Fibroblast of upper back skin (primary cell): ENCODE measurements at places on chromosomes 3 and 15.
A peak's percentile ranks its signal among the peaks of the same experiment; 100 is the strongest.

GRCh38 chr15:79977431-79978054 is 6.5 kb upstream of the BCL2A1 start:
- no peak for DNase-seq

- DNase-seq = no peak
Observed at GRCh38 chr3:181103605-181104004, 114.1 kb upstream of the DNAJC19 start.

DNA sequence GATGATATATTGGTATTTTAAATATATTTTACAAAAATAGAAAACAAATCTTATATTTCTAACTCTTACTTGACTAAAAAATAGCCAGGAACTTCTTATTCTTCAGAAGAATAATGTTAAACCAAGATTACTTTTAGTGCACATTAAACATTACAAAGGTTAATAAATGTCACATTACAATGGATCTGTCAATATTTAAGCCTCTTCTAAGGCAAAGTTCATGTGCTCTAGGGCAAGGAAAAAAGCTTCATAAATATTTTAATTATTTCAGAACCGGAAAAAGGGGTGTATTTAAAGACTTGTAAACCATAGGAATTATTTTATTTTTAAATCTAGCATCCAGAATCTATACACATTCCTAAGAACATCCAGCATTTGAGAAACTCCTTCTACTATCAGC is 166.9 kb upstream of the ROBO2 start:
- no peak for DNase-seq

DNA sequence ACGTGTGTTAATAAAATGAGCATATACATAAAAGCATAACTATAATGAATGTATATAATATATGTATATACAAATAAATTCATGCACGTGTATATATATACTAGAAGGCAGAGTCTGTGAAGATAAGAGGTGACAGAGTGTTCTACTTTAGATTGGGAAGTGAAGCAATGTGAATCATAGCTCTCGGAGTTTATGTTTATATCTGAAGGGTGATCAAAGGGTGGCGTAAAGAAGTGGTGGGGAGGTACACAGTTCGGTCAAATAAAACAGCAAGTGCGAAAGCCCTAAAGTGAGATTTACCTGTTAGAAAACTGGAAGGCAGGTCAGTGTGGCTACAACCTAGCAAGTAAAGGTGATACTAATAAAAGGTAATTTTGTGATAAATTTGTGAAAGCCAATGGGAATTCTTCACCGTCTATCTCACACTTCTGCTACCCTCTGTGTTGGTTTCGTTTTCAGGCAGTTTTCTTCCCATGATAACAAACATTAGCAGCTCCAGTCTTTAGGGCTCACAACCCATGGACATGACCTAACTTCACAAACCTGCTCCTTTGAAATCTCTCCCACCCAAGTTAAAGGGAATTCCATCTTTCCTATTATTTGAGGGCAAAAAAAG is 46.7 kb upstream of the BCHE start:
- no peak for DNase-seq

- peak; percentile 30 for DNase-seq
Observed at GRCh38 chr3:175075269-175075668, 216.1 kb downstream of the NAALADL2 start.

DNA sequence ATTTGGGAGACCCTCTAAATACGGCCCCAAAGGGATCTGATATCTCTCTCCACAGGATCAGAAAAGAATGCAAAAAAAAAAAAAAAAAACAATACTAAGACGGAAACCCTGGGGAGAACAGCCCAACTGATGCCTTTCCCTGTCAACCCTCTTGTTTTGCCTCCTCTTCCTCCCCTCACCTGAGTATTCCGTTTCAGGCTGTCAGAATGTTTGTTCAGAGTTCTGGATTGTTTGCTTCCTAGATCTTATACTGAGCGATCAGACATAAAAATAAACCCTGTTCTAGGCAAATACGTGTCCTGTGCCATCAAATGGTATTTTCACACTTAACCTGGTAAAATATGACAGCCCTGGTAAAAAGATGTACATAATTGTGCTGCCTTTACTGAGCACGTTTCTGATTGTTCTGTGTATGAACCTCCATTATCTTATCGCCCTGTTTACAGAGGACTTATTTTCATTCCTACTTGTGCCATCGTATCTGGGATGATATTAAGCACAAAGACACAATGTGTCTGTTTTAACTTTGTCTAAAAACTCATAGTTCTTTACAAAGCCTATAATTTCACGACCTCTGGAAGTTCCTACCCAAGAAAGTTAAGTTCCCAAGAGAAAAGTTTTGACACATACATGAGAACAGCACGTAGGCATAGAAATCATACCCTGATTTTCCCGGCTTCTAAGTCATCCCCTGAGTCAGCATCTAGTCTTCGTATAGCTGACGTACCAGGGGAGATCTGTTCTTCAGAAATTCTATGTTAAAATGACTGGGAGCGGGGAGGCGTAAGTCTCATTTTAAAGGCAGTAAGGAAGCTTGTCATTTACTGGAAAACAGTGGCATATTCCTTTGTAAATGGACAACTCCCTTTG is 856 bp downstream of the ZBTB38 start:
- DNase-seq = peak; percentile 77

DNA sequence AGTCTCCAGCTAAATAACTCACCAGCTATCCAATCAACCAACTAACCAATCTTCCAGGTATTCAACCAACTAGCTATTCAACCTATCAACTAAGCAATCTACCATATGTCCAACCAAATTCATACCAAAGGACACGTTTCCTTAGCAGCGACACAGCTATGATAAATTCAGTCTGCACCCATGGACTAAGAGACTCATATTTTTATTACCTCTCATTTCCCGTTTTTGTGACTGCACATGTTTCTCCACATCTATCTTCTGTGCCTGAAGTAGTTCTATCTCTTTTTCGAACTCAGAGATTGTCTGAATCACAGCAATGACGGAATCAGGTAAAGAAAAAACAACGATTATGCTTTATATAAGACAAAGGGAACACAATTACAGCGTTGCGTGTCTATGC is 34.0 kb upstream of the GNB5 start:
- DNase-seq = no peak

GRCh38 chr15:48086133-48086532 is 34.7 kb upstream of the SLC24A5 start:
- peak; percentile 34 for DNase-seq
